Fibroblast of skin of left quadriceps (primary cell): ENCODE measurements at places on chromosomes 11 and 22.

- DNase-seq = no peak
Observed at GRCh38 chr11:125343086-125343717, 152.9 kb downstream of the FEZ1 start.

GRCh38 chr22:40666151-40666848 lies 13.0 kb upstream of the MCHR1 start:
- peak; percentile 73 for DNase-seq

- DNase-seq = no peak
Observed at GRCh38 chr11:96622026-96622634, 232.3 kb downstream of the JRKL start.

DNA sequence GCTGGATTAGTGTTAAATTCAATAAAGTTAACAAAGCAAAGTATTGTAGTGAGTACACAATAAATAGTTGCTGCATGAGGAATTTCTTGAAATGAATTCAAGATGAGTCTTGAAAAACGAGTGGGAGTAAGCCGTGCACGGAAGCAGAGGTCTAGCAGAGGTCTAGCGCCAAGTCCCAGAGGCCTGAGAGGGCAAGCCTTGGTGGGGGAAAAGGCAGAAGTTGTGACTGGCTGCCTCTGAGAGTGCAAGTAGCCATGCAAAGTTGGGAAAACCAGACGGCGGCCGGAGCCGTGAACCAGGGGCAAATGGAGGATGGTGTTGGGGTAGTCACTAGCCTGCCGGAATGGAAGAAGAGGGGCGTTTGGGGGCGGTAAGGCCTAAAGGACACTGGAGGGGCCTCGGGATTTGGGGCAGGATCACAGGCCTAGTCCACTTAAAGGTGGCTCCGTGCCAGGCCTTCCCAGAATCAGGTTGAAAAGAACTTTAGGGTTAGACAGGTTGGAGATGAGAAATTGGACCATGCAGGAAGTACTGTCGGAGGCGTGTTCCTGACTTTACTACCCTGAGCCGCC lies 379 bp upstream of the SLC3A2 start:
- peak; percentile 34 for DNase-seq

DNA sequence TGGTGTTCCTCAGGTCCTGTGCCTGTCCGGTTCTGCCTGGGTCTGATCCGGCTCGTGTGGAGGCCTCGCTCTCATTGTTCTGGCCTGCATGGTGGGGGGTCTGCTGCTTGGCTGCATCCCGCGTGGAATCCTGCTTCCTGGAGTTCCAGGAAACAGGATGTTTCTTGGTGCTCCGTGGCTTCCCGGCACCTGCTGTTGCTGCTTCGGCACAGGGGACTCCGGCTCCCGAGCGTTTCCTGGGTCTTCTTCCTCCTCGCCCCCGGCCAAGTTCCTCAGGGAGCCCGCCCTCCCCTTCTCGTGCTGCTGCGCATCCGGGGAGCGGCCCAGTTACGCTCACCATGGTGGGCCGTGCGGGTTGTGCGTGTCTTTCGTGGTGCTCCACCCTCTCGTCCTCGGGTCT lies 29.9 kb downstream of the GLB1L2 start:
- no peak for DNase-seq

DNA sequence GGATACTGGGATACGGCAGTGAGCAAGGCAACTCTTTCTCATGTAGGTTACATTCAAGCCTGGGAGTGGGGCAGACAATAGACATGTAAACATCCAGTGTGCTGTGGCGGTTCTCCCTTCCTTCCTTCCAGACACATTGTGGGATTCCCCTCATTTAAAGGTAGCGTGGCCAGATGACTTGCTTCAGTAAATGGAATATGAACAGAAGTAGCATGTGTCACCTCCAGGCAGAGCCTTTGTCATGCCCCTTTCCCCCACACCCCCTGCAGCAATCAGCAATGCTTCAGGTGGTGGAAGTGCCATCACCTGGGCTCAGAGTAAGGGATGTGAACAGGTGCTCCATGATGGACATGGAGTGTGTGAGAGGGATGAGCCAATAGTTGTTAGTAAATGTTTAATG lies 34.8 kb upstream of the TTC12 start:
- DNase-seq = no peak

DNA sequence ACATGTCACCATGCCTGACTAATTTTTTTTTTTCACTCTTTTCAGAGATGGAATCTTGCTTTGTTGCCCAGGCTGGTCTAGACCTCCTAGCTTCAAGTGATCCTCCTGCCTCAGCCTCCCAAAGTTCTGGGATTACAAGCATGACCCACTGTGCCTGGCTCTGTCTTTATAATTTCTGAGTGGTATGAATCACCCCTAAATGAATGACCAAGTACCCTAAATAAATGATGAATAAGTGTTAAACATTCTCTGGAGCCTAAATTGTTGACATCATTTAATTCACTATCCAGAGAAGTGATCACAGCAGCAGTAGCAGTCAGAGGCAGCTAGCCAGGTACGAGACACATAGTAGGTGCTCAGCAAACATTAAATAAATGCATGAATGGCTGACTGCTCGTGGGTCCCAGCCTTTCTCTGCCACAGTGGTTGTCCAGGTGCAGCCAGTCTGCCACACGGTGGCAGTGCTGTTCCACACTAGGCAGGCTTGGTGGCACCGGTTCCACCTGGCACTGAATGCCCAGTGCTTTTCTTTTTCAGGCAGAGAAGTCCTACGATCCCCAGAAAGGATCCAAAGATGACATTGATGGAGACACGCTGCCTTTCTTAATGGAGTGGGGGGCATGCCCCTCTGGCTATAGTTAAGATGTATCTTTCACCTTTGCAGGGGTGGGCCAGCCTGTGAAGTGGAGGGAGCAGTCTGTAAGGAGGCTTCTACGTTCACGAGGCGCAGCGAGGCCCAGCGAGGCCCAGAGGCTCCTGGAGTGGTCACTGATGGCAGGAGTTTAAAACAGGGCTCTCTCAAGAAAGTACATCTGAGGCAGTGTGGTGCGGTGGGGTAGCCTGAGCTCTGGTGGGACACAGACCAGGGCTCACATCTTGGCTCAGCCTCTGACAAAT lies 8.7 kb upstream of the TTC12 start:
- DNase-seq = no peak

DNA sequence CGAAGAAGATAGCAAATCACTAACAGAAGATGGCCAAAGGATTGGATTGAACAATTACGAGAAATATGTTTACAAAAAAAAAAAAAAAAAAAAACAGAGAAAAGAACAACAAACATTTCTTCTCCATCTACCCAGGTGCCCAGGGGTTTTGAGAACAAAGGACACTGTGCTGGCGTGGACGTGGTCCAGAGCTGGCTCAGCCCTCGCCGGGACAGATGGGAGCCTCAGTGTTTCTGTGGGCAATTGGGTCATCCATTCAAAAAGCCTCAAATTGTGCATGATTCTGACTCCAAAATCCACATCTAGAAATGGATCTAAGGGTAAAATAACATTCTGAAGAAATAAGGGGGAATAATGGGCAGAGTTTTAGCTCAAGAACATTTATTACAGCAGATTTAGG lies 63.1 kb downstream of the DHCR7 start:
- DNase-seq = no peak

DNA sequence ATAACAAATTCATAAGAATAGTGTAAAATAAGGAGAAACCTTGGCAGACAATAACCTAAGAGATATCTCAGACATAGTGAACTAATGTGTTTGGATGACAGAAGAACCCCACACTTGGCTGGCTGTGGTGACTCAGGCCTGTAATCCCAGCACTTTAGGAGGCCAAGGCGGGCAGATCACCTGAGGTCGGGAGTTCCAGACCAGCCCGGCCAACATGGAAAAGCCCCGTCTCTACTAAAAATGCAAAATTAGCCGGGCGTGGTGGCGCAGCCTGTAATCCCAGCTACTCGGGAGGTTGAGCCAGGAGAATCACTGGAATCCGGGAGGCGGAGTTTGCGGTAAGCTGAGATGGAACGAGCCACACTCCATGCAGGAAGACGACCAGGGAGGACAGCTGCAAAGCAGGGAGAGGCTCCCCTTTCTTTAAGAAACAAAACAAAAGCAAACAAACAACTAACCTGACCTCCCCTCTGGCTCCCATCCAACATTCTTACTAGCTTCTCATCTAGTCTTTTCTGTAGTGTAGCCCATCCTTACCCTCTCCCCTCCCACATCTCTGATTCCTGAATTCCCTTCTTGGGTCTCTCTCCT lies 84.2 kb downstream of the ZNF280B start:
- no peak for DNase-seq

DNA sequence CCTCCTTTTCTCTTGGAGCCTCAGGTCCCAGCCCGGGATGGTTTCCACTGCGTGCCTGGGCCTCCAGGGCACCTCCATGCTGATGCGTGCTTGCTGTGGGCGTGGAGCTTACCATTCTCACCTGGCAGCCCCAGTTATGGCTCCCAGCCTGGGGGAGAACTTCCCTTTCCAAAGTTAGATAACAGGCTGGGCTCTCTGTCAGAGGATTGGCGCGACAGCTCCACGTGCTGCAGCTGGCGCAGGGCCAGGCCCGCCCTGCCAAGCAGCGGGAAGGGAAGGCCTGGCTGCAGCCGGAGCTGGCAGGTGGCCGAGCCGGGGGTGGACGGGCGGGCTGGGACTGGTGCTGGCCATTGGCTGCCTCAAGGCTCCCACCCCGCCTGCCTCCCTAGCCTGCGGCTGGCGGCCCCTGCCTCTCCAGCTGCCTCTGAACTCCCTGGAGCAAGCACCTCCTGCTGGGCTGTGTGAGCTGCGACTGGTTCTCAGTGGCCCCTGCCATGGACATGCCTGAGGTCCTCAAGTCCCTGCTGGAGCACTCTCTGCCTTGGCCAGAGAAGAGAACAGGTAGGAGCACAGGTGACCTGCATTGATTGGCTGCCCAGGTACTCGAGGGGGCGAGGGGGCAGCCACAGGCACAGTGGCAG lies 14.6 kb upstream of the TEF start:
- DNase-seq = peak; percentile 80

DNA sequence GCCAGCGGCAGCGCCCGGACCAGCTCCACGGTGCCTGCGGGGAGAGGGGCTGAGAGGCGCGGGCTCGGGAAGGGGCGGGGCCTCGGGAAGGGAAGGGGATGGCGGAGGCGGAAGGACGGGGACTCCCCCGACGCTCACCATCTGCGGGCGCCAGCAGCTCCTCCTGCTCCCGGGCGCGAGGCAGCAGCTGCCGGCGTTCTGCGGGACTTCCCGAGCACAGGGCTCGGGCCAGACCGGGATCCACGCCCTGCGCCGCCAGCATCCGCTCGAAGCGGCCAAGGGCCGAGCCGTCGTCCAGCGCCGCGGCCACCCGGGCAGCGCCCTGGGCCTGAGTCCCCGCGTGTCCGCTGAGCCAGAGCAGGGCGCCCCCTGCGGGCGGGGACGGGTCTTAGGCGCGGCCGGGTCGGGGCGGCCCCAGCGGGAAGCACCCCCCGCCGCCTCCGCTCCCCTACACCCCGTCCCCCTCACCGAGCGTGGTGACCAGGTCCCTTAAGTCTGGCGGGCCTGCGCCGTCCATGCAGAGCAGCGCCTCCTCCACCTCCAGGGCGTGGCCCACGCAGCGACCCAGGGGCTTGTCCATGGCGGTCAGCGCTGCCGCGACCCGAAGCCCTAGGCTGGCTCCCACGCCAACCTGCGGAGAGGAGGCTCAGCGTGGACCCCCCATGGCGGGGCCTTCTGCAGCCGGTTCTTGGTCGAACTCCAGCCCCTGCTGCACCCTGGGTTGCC lies 873 bp upstream of the SCO2 start:
- peak; percentile 62 for DNase-seq

- DNase-seq = no peak
Observed at GRCh38 chr11:9066433-9066925, 24.9 kb downstream of the SCUBE2 start.

DNA sequence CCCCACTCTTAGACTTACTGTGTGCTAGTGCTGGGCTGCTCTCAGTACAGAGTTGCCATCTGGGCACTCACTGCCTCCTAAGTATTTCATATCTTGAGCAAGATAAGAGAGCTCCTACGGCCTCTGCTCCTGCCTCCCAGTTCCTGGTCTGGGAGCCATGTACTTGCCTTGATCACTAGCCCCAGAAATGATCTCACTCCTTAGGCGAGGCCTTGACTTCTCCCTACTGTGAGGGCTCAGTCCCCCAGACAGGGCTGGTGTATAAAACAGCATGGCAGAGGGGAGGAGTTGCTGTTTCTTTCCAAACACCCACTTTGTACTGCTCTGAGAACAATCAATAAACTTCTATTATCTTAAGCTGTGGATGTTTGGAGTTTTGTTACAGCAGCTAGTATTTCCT lies 47.4 kb upstream of the TP53I11 start:
- no peak for DNase-seq

GRCh38 chr22:31102441-31103081 lies 4.8 kb downstream of the SELENOM start:
- DNase-seq = peak; percentile 45

- no peak for DNase-seq
Observed at GRCh38 chr11:64343767-64344559, 4.0 kb downstream of the CCDC88B start.

GRCh38 chr22:41687901-41688364 lies 734 bp downstream of the SNU13 start:
- no peak for DNase-seq

GRCh38 chr11:134630861-134631260 lies 218.8 kb upstream of the B3GAT1 start:
- DNase-seq = no peak

DNA sequence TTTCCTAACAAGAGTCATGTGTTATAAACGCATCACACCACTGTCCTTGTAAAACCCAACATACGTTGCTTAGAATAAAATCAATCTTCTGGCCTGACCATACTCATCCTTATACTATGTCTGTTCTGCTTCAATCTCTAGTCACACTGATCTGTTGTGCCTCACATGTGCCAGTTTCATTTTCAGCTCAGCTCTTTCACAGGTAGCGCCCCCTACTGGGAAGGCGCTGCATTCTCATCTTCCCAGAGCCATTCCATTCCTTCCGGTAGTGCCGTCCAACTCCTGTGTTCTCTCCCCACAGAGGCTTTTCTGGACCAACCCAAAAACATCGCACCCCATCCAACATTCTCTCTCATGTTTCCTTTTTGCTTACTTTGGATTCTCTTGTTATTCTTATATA lies 22.2 kb downstream of the CASP5 start:
- DNase-seq = no peak

- DNase-seq = no peak
Observed at GRCh38 chr22:42937164-42937843, 77.6 kb downstream of the PACSIN2 start.

- peak; percentile 97 for DNase-seq
Observed at GRCh38 chr11:95556342-95557163, 233.0 kb downstream of the FAM76B start.

DNA sequence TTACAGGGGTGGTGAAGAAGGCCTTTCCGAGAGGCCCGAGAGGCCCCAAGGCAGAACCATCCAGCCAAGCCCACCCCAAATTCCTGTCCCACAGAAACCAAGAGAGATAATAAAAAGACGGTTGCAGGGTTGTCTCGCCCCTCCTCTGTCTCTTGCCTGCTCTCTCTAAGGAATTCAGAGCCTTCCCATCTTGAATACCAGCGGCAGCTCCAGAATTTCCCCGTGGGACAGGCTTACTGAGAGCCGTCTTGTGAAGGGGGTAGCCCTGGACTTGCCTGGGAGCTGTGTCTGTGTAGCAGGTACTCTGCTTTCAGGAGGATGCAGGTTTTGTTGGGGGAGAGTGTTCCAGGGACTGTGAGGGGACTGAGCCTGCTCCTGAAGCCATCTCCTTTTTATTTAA lies 9.6 kb upstream of the EIF3D start:
- DNase-seq = no peak
